ENCODE measurements at places on chromosomes 6 and 20.

DNA sequence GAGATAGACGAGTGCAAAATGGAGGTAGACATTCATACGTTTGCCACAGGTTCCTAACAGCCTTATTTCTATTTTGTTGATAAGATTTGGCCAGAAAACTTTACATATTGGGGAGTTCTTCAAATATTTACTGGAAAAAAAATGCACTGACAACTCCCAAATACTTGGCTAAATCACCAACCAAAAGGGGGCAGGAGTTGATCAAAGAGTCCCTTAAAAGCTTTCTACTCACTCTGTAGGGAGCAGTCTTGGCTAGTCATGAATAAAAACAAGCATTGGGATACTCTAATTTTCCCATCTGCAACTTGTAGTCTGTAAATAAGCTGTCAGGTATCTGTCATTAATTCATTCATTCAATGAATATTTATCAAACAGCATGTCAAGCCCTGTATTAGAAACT lies 18.4 kb downstream of the TENT5A start:
- no peak for DNase-seq

DNA sequence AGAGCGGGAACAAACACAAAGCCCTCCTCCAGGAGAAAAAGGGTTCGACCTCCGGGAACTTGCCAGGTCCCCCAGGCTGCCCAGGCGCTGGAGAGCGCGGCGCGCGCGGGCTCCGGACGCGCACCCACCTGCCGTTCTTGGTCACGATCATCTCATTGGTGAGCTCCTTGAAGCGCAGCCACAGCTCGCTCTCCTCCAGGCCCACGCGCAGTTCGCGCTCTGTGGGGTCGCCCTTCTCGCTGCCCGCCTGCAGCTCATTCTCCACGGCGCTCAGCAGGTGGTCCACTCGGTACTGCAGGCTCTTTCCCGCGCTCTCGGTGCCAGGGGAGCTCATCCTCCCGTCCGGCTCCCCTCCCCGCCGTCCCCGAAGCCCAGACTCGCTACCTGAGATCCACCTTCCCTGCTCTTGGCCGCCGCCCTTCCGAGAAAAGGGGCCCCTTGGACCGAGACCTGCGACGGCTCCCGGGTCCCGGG lies 356 bp downstream of the TBXT start:
- DNase-seq: no peak

DNA sequence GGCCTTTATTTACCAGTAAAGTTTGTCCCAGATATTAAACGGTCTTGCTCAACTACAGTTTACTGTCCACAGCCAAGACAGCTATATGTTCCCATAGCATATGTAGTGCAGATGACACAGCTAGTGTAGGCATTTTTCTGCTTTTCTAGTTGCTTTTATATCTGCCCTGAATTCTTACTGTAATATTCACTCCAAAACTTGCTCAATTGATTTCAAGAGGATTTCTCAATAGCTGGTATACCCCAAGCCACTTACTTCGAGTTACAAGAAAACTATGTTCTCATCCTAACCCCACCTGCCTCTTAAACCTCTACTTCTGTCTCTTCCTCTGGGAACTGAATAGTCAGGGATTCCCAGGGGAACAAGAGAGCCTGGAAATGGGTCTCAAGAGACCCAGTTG lies 18.9 kb upstream of the ROS1 start:
- no peak for DNase-seq

- DNase-seq: no peak
These were observed 215.3 kb upstream of the SUPT3H start for GRCh38 chr6:45592991-45593390.

- DNase-seq: no peak
These were observed 30.4 kb upstream of the SMOC2 start for GRCh38 chr6:168410554-168411011.

GRCh38 chr6:93468291-93468690 lies 48.9 kb upstream of the EPHA7 start:
- no peak for DNase-seq
